ENCODE measurements at places on chromosomes 1 and 21. TPM values are rescaled to one million over a fixed set of nuclear protein-coding genes. Genes with fewer than 3 reads are reported as not detected.

DNA sequence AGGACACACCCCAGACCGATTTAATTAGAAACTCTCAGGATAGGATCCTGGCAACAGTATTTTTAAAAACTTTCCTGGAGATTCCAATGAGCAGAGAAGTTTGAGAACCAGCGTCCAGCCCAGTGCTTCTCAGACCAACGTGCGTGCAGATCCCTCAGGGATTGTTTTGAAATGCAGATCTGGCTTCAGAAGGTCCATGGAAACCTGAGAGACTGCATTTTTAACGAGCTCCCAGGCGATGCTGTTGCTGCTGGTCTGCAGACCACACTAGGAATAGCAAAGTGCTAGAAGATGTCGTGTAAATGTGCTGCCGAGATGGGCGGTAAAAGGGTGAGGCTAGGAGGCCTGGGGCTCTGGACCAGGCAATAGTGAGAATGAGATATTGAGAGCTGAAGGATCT lies 18.4 kb upstream of the CASQ1 start:
- ATAC-seq, result no peak

DNA sequence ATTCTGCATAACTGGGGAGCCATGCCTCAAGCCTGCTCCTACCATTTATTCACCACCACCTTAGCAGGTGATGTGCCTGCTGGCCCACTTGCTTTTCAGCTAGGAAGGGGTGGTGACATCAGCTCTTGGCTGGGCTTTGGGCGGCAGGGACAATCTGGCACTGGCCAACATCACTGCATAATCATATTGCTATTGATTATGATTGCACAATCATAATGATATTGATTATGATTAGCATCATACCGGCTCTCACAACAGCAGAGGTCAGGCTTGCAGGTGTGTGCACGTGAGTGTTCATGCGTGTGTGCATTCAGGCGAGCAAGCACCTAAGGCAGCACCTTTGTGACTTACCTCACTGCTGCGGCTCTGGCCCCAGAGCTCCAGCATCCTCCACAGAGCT lies 273.8 kb downstream of the AJAP1 start:
- no peak for ATAC-seq

Gene RPE65
- not detected for total RNA-seq

DNA sequence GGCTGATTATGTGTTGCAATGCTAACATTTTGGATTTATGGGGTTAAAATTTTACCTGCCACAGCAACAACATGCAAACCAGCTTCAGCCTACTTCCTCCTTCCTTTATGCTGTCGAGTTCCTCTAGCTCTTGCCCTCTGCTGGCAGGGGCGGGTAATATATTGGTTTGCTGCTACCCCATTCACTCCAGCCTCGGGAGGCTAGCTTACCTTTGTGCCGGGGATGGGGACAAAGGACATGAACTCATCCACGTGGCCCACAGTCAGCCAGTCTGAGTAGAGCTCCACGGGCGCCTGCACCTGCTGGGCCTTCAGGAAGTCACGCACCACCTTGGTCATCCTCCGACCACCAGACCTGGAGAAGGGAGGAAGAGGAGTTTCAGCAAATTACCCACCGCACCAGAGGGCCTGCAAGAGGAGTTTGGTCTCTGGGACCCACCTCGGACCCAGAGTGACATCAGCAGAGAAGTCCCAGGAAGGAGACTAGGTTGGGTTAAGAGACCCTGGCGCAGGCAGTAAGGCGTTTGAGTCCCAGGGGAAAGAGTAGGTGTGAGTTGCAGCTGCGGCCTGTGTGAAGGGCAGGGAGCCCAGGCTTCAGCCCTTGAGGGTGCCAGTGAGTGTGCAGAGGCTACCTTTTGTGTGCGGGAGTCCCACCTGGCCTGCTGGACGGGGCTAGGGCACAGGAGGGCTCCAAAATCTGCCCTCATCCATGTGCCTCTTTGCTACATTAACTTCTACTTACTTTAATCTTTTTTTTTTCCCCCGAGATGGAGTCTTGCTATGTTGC lies 21.8 kb upstream of the SDHB start:
- ATAC-seq, result peak; percentile 72

GRCh38 chr21:27569091-27569490 lies 602.2 kb upstream of the ADAMTS5 start:
- ATAC-seq, result no peak

Gene TMEM240
- not detected for total RNA-seq

- no peak for ATAC-seq
Observed at GRCh38 chr1:156942176-156942575, 21.7 kb downstream of the LRRC71 start.

Gene DISP3
- not detected for total RNA-seq

DNA sequence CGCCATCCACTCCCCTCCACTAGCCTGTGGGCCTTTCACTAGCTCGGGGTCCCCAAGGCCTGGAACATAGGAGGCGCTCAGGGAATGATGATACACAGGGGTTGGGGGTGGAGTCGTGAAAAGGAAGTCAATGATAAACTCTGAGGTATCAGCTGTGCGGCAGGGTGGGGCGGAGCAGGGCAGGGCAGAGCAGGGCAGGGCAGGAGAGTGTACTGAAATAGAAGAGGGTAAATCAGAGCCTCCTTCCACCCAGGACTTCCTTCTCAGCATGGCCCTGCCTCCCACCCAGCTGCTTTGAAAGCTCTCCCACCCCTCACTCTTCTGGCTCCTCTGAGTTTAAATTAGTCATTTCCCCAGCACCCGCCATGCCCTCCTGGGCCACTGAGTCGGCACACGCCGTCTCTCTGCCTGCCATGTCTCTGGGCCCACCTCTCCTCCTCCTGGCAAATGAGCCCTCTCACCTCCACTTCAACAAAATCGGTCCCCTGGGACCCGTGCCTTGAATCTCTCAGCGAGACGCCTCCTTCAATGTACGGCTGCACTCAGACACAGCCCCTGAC lies 16.9 kb downstream of the CAPZB start:
- ATAC-seq, result peak; percentile 93

Gene COL9A2
- total RNA-seq, result 0.64 TPM

Gene GJA9
- total RNA-seq, result 0.44 TPM

Gene GJB4
- total RNA-seq, result 1.4 TPM

- peak; percentile 58 for ATAC-seq
Observed at GRCh38 chr1:11787251-11787803, 18.4 kb downstream of the MTHFR start.

DNA sequence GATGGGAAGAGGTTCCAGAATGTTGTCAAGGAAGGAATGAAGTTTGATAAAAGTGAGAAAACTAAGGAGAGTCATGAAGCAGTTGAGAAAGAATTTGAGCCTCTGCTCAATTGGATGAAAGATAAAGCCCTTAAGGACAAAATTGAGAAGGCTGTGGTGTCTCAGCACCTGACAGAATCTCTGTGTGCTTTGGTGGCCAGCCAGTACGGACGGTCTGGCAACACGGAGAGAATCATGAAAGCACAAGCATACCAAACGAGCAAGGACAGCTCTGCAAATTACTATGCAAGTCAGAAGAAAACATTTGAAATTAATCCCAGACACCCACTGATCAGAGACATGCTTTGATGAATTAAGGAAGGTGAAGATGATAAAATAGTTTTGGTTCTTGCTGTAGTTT lies 142.8 kb downstream of the CDC7 start:
- no peak for ATAC-seq
